ENCODE measurements at places on chromosomes 11 and 22.

DNA sequence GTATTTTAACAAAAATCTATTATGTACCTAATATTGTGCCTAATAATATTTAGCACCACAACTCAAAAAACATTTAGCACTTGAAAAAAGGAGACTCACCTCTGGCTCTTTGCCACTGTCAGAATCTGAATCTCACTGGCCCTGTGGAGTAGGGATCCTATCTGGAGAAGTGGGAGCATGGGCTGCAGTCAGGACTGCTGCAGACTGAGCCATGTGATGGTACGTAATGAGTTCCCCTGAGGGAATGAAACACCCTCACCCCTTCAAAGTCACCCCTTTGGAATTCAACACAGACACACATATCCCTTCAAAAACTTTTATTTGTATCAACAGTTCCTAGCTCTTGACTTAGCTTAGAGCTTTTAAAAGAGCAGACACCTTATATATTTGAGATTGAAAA is 6.5 kb downstream of the PTPMT1 start:
- no peak for DNase-seq

DNA sequence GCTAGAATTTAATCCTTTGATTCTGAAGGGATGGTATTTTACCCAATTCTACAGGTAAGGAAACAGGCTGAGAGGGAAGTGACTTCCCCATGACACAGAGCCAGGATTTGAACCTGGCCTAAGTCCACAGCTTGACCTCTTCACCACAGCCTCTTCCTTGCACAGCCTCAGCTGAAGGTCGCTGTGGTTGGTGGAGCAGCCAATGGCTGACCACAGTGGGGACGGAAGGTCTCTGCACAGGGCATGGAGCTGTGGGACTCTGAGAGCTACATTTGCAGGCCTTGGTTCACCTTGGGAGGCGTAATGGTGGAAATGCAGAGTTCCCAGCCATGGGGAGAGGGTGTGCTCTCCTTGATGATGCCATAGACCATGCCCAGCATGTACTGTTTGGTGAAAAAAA is 295.0 kb downstream of the DDX10 start:
- no peak for DNase-seq

- peak; percentile 70 for DNase-seq
These were observed 32.4 kb downstream of the NF2 start for GRCh38 chr22:29635734-29636357.

DNA sequence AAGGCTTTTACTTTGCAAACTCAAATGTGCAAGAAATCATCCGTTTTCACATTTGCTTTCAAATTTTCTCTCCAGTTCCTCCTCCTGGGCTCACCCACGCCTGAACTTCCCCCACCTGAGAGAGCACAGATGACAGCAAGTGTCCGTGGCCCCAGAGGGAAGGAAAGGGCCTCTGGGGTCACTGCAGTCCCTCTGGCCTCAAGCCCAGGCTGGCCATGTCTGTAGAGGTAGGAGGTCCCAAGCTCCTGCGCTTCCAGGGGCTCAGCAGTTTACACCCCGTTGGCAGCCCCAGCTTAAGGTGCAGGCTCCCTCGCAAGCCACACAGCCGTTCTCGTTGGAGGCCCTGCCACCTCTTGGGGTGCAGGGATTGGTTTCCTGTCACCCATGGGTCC is 40.5 kb upstream of the PRDM11 start:
- no peak for DNase-seq

DNA sequence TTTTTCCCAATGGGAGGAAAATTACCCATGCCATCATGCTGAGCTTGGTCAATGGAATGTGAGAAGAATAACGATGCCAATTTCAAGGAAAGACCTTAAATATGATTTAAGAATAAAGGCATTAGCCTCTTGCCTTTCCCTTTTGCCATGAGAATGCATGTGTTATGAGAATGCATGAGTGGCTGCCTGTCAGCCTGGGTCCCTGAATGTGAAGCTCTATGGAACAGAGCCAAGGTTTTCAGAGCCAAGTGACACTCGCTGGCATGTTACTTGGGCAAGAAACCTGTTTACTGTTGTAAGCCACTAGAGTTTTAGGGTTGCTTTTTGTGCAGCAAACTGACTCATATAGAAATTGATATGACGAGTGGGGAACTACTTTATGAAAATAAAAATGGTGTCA is 75.7 kb downstream of the JRKL start:
- DNase-seq, result no peak

DNA sequence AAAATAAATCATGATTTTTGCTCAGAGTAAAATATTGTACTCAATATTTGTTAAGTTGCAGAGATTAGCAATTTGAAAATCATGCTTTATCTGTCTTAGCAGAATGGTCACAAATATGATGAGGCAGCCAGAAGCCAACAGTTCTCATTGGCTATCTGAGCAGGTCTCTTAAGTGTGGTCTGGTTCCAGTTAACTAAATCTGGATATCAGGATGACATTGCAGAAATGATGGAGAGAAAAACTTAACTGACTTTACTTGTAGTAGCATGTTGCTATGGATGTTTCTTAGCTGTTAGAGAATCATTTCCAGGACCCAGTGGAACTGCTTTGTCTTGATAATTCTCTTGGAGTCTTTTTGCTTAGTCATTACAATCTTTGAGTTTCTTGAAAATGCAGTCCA is 1070.3 kb downstream of the JRKL start:
- no peak for DNase-seq

DNA sequence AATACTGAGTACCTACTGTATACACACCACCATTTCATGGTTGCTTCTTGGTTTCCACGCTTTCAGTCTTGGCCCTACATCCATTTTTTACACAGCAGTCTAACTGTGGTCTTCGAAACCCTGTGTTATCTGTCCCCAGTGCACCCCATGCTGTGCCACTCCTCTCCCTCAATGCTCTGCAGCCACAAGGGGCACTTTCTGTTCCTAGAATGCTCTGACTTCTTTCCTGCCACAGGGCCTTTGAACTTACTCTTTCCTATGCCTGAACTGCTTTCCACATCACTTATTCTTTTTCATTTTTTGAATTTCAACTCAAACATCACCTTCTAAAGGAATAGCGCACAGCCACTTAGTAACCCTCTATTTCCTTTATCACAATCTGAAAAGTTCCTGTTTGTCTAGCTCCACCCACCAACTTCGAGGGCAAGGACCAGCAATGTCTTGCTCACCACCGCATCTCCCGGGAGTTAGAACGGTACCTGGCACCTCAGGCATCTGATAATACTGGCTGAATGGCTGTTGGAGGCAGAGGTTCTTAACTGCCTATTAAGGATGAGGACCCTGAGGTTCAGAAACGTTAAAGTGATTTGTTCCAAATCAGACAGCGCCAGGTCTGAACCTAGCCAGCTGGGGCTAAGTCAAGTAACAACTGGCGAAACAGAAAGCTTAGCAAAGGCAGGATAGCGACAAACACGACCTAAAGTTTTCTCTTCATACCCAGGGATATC is 568 bp downstream of the ALG8 start:
- DNase-seq, result peak; percentile 30

GRCh38 chr11:18394928-18395734 is 768 bp downstream of the LDHA start:
- DNase-seq, result no peak

DNA sequence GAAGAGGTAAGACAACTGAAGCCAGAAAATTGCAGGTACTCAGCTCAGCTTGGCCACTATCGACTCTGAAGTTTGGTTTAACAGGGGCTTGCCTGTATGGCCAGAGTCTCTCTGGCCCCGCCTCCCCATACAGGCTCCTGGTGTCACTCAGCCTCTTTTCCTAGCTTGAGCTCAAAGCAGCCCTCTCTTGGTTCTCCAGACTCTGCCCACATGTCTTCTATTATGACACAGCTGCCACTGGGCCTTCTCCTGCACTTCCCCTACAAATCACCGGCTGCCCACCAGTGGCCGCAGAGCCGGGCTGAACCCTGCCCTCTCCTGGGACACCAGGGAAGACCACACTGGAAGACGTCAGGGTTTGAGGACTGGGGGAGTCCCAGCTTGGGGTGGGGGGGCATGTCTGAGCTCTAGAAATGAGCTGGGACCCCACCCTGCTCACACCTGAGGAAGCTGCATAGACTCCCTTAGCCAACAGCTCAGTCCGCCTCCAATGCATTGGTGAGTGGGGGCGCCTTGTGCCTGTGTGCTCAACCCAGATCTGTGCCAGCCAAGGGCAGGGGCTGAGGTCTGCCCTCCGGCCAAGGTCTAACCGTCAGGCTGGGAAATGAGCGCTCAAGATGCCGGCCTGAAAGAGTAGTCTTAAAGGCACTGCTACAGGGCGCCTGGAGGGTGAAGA is 94.4 kb upstream of the LMO1 start:
- DNase-seq, result no peak

- no peak for DNase-seq
These were observed 1010.3 kb upstream of the TENM4 start for GRCh38 chr11:80451105-80451504.

DNA sequence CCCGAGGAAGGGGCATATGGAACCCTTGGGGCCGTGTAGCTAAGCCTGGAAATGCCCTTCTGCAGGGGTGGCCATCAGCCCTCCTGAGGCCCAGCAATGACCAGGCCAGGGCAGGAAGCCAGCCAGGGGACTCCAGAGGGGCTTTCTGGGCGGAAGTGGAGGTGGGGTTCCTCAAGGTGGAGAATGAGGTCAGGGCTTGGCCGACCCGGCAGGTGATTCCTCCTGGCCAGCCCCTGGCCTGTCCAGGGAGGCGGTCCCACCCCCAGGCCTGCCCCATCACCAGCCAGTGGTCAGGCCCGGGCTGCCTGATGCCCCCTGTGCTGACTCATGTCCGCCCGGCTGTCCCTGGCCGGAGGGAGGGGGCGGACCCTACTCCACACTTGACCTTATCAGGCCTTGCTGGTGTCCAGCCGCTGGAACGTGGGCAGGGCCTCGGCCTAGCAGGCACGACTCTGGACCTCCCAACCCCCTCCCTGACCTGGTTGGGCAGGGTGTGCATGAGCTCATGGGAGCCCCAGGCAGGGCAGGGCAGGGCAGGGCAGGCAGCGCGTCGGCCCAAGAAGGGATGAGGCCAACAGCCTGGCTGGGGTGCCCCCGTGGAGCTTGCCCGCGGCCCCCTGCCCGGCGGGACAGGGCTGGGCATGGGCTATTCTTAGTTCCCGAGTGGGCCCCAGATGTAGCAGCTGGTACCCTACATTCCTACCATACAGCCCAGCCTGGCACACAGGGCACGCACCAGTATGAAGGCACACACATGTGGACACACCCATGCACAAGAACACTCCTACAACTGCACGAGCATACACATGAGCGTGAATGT is 35.9 kb downstream of the RPL3 start:
- DNase-seq, result no peak

DNA sequence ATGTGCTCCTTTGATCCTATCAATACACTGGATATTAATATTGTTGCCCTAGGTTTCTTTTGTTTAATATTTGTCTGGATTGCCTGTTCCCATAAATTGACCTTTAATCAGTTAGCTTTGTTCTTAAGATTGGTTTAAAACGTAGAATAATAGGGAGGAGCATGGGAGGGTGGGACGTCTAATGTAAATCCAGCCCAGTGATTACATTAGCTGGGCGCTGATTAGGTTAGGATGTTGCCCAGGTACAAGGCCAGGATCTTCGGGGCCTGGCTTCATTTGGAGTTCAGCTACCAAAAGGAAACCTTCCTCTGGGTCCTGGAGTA is at the start of gene SRSF8:
Gene SRSF8, plus strand, starts transcription at position 204 of the 323 bp plus-strand sequence. CDS start 308 bp downstream, outside the sequence.
- DNase-seq, result no peak

GRCh38 chr11:75589051-75589450 is 27.0 kb downstream of the SERPINH1 start:
- no peak for DNase-seq

DNA sequence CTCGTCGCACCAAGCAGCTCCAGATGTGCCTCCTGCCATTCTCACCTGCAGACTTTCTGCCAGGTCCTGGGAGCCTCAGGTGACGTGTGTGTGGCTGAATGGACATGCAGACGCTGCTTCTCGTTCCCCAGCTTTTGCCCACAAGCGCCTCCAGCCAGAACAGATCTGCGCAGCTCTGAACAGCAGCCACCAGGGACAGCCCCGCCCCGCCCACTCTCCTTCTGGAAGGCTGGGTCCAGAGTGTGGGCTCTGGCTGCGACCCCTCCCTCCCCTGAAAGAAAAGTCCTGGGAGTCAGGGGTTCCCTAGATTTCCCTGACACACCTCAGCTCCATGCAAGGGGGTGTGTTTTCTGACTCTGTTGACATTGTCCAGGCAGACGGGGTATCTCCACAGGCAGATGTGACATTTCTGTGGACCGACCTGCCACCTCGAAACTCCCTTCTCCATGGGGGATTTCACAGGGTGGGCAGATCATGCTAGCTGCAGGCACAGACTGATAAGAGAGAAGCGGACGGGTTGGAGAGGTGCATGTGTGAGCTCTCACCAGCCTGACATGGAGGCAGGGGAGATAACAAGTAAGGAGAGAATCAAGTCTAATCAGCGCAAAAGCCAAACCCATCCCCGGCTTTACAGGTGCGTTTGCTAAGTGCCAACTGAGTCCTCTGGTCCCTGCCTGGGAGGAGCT is 19.8 kb downstream of the SLCO2B1 start:
- DNase-seq, result no peak

GRCh38 chr11:15379483-15379882 is 264.8 kb downstream of the INSC start:
- no peak for DNase-seq

GRCh38 chr11:2899080-2899783 is 13.7 kb upstream of the CDKN1C start:
- no peak for DNase-seq

GRCh38 chr11:46117842-46118241 is 3.4 kb downstream of the PHF21A start:
- DNase-seq, result no peak

- DNase-seq, result no peak
These were observed 114.3 kb downstream of the CD44 start for GRCh38 chr11:35253237-35253636.

- DNase-seq, result no peak
These were observed 451.2 kb downstream of the MIAT start for GRCh38 chr22:27108425-27109114.

GRCh38 chr11:126431401-126432064 is 76.0 kb downstream of the ST3GAL4 start:
- no peak for DNase-seq

GRCh38 chr22:42881298-42881697 is 24.2 kb upstream of the ARFGAP3 start:
- no peak for DNase-seq

DNA sequence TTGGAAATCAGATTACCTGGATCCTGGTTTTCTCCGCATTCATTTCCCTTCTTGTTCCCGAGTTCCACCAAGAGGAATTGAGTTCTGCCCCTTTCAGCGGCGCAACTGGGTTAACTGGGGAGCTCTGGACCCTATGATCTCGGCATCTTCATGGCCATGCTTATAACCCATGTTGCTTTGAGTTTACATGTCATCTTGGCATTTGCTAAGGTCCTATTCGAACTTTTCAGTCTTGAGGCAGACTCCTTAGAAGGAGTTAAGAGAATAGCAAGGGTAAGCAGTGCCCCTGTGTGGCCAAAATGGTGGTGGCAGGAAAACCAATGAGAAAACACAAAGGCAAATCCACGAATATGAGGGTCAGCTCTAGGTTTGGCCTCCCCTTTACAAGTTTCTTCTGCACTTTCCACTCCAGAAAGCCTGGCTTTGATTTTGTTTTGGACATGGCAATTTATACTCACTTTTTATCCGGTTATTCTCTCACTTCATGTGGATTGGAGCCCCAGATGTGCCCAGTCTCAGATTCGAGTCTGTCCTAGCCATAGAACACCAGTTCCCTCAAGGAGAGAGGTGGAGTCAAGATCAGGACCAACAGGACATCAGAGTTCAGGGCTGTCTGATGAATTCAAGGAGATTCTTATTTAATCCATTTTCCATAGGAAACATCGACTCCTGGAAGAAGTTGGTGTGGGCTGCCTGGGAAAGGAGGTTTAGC is 55.3 kb upstream of the FBXO3 start:
- peak; percentile 67 for DNase-seq

GRCh38 chr11:96033095-96033494 is 109.2 kb upstream of the MTMR2 start:
- DNase-seq, result no peak

GRCh38 chr11:121467965-121468364 is 15.2 kb upstream of the SORL1-AS1 start:
- no peak for DNase-seq

Measured in HEK293T (cell line).